CD4-positive, alpha-beta T cell treated with Interleukin-21 for 1 hour (primary cell): ENCODE measurements at places on chromosomes 16 and 17.

GRCh38 chr16:261031-261691 lies 14.6 kb downstream of the RGS11 start:
- DNase-seq, result no peak

GRCh38 chr16:80120899-80121521 lies 419.8 kb upstream of the DYNLRB2 start:
- DNase-seq, result no peak

- DNase-seq, result no peak
Measured at GRCh38 chr17:61427567-61427966, 24.7 kb upstream of the TBX4 start.

- no peak for DNase-seq
Measured at GRCh38 chr17:29930409-29931010, 482 bp upstream of the SSH2 start.

DNA sequence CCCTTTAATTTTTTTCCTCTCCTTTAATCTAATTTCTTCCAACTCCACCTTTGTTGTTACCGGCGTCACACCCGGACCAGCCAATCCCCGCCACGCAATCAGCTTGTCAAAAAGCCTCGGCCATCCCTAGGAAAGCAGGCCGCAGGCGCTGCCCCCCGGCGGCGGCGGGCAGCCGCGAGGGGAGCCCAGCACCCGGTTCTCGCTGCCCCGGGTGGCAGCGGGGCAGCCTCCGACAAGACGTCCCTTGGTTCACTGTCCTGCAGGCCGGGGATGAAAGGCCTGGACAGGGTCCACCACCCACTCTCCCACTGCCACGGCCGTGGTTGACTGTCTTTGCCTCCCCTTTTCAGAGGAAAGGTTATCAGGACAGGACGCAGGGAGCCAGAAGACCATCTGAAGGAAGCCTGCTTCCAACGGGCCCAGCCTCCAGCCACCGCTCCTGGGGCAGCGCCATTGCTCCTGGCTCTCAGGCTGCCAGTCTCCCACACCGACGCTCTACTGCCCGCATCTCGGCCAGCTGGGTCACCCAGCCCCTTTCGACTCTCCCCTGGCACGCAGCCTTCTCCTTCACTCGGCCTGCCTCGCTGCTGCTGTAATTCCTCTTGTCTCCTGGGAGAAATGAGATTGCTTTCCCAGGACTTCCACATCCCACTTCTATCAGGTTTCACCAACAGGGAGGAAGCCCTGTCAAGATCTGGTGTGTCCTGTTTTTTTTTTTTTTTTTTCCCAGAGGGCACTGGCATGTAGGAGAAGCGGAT lies 2.8 kb upstream of the UBTF start:
- peak; percentile 67 for DNase-seq

DNA sequence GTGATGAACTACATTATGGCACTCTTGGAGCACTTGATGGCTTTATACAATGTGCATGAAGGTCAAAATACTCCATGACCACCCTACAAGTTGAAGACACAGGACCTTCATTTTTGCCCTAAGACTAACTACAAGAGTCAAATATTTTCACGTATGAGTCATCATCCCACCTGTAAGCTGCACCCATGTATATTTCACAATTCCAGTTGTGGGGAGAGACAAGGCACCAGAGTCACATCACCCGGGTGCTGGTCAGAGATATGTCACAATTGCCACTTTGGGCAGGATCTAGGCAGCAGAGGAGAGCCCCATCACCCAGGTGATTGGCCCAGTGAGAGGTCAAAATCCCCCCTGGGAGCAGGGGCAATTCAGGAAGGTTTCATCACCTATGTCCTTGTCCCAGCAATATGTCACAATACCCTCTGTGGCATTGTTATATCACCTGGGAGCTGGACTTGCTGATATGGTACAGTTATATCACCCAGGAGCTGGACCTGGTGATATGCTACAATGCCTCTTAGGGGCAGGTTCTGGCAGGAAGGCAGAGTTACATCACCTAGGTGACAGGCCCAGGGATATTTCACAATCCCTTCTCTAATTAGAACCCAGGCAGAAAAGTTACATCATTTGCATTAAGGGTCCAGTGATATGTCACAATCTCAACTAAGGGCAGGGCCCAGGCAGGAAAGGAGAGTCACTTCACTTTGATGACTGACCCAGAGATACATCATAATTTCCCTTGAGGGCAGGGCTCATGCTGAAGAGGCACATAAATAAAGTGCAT lies 1839.2 kb downstream of the TP53TG3F start:
- DNase-seq, result no peak

DNA sequence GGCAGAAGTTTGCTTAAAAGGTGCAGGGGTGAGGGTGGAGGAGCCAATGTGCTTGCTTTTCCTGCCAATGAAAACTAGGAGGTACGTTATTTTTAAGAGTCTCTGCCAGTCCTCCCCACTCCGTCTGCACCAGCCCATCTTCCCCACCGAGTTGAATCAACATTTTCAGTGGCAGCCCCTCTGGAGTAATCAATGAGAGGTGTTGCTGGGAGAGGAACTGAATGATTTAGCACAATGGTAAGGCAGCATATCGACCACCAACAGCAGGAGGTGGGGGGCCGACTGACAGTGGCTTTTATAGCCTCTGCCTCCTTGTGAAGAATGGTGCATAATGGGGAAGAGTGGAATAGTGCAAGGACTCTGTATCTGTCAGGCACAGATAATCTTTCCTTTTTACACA lies 1465.0 kb upstream of the GOT2 start:
- DNase-seq, result no peak

DNA sequence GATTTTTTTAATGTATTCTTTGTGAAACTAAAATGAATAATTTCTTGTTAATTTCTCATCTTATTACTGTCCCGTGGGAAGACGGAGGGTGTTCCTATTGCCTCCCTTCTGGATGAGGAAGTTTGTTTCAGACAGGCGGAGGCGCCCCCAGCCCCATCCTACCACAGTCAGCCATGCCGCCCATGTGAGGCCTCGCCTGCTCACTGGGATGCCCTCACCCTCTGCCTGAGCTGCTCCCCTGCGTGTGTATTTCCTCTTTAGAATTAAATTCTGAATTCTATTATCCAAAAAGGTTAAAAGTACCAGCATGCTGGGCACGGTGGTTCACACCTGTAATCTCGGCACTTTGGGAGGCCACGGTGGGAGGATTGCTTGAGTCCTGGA lies 14.0 kb downstream of the KCTD2 start:
- no peak for DNase-seq

DNA sequence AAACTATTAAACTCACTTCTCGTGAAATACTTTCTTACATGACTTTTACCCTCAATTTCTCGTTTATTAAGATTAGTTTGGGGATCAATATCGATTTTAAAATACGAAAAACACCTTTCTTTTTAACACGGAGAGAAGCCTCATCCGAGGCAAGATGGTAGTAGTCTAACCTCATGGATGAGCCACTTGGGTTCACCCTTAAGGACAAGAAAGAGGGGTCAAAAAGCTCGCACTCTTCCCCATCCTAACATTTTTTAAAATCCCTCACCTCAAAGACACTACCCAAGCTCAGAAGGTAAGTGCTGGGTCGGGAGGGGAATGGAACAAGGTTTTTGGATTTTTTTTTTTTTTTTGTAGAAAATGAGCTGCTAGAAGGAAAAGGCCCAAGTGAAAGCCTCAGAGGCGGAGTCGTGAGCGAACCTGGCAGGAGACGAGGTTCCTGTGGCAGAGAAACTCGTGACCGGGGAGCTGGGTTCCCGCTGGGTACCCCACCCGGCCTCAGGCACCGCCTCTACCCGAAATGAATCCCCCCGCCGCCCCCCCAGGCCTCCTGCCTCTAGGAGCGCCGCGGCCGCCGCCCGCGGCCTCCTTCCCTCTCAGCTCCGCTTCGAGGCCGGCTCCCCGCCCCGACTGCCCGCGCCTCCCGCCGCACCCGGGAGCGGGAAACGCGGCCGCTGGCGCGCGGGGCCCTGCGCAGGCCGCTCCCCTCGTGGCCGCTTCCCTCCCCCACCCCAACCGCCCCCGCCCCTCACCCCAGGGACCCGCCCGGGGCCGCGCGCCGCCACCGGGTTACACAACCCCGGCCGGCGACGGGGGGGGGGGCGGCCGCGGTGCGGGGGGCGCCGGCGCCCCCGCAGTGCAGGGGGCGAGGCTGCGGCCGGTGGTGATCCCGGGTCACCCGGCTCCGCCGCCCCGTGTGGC lies 1.6 kb downstream of the NUFIP2 start:
- peak; percentile 75 for DNase-seq

DNA sequence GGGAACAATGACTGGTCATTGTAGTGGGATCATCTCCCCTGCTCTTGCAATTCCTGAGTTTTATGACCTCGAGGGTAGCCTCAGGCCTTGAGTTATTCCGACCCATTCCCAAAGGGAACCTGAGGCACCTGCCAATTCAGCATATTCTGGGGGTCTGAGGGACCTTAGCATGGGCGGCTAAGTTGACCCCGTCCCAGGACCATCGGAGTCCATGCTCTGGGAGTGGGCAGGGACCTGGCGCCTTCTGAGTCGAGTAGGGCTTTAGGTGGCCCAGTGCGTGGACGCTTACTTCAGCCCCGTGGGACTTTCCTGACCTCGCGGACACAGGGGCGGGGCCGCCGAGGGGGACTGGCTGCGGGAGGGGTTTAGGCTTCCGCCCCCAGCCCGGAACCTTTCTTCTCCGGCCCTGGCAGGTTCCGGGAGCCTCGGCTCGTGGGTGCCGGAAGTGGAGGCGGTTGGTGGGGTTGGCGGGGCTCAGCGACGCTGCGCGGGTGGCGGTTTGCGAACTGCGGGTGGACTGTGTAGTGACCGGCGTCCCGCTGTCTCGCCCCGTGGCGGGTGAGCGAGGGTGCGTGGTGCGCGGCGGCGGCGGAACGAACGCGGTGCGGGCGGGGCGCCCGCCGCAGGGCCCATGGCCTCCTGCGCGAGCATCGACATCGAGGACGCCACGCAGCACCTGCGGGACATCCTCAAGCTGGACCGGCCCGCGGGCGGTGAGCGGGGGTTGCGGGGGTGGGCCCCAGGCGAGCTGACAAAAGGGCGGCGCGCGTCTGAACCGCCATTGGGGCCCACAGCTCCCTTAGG lies at the start of gene EDC4:
EDC4 (plus strand) TSS at position 422 of the 804 bp plus-strand sequence; CDS start at position 632, 210 bp downstream.
- peak; percentile 92 for DNase-seq

DNA sequence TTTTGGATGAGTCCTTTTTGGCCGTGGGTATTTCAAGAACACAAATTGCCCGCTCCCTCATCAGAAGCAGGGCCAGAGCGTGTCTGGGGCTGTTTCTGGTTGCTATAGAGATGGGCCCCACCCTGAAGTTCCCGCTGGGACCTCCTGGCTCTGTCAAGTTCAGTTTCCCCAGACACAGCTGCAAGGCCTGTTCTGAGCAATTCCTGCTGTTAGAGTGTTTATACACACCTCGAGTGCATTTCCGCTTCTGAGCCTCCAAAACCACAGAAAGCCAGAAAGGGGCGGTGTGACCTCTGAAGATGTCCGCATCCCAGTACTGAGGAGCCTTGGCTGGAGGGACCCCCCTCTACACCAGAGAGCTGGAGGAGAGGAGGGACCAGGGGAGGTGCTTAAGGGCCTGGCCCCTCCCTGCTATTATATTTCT lies 9.3 kb upstream of the WBP2 start:
- peak; percentile 68 for DNase-seq

- no peak for DNase-seq
Measured at GRCh38 chr17:31738996-31739699, 119.9 kb downstream of the COPRS start.

DNA sequence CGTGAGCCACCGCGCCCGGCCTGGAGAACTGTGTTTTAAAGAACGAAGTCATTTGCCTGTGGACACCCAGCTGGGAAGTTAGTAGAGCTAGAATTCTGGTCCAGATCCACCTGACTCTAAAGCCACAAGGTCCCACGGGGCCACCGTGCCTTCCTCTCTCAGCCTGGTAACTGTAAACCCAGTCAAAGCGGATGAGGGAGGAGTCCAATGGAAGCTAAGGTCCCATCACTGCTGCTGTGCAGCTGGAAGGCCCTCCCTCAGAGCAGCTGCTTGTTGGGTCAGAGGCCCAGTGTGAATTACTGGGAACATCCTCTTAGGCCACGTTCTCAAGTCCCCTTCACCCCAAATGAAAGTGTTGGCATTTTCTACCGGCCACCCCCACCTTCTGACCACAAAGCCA lies 48.8 kb upstream of the CACNG5 start:
- no peak for DNase-seq

DNA sequence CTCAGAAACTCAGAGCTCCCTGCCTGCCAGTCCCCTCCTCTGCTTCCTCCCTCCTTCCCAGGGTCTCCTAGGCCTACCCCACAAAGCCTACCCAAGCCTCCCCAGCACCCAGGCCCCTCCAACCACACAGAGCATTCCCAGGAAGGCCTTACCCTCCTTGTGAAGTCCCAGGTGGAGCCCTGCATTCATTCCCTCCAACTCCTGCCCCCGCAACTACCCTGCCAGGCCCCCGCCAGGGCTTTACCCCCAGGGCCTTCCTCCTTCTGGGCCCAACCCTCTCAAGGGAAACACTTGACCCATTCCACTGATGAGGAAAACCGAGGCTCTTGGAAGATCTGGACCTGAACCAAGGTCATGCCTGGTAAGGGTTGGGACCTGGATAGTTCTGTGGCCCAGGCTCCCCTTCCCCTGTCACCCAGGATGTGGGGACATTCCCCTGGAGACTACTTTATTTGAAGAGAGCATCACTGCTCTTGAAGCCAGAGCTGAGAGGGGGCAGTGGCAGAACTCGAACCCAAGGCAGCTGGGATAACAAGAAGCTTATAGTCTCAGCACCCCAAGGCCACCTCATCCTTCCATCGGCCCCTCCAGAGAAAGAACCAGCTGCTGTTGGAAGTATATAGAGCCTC lies 12.5 kb downstream of the PLLP start:
- DNase-seq, result no peak

DNA sequence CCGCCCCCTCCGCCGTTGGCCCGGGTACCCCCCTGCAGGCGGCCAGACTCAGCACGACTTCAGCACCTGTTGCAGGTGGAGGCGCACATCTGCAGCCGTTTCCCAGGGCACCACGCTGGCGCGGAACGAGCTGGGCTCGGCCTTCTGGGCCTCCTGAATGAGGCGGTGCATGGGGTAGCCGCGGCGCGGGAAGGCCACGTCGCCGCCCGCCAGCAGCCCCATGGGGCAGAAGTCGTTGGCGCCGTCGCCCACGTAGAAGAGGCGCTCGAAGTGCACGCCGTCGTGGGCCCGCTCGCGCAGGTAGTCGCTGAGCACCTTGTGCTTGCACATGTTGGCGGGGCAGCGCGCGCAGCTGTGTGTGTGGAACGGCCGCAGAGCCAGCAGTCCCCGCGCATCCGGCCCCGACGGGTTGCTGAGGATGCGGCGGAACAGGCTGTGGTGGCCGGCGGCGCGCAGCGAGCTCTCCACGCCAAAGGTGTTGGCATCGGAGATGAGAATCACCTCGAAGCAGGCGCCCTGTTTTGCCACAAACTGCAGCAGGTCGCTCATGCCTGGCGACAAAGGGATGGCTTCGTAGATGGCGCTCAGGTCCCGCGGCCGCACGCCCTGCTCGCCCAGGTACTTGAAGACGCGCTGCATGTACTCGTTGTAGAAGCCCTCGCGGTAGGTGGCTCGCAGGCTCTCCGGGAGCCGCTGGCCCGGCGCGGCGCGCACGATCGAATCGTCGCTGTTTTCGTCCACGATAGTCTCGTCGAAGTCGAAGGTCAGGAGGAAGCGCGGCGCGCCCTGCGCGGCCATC lies 6.2 kb downstream of the PHOSPHO1 start:
- DNase-seq, result peak; percentile 62
